ENCODE measurements at places on chromosomes 12 and 14. TPM values are rescaled to one million over a fixed set of nuclear protein-coding genes. Genes with fewer than 3 reads are reported as not detected.

- H3K4me1 ChIP-seq = no peaks in the 10 kb centered on the region
- no peak overlapping the region for H3K4me3 ChIP-seq
- H3K36me3 ChIP-seq = no peaks in the 10 kb centered on the region
- no peak overlapping the region for H3K27ac ChIP-seq
- DNase-seq = no peak
Measured at GRCh38 chr12:22255097-22255496, 79.4 kb downstream of the ST8SIA1 start.

Gene TOMM20L
- not detected for total RNA-seq

Gene GSC
- not detected for total RNA-seq

GRCh38 chr14:75298187-75298965 lies 19.7 kb downstream of the FOS start:
- H3K27ac ChIP-seq = peak overlapping the region; percentile 21
- H3K36me3 ChIP-seq = no peaks in the 10 kb centered on the region
- peak; percentile 47 for DNase-seq
- no peak overlapping the region for H3K4me3 ChIP-seq
- peaks cover 42% of the 10 kb centered on the region for H3K4me1 ChIP-seq

GRCh38 chr12:29700761-29701481 lies 82.8 kb downstream of the TMTC1 start:
- H3K27me3 ChIP-seq = no peaks in the 10 kb centered on the region
- no peak overlapping the region for H3K27ac ChIP-seq
- DNase-seq = no peak
- no peaks in the 10 kb centered on the region for H3K36me3 ChIP-seq

DNA sequence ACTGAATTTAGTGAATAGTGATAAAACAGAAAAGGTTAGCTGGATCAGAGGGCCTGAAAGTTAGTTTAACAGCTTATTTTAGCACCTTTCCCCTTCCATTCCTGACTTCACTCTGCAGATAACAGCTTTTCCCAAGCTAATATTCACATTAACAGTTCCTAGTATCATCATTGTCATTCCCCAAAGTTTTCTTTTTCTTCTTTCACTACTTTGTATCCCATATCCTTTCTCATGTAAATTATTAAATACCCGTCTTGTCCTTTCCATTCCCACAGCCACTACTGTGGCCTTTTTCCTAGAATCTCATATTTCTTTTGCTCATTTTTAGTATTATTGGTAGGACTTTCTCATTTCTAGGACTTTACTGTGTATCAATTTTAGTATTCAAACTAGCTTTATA lies 70.5 kb downstream of the SCFD1 start:
- no peak overlapping the region for H3K27ac ChIP-seq
- H3K36me3 ChIP-seq = no peaks in the 10 kb centered on the region
- DNase-seq = no peak
- no peaks in the 10 kb centered on the region for H3K4me1 ChIP-seq
- no peaks in the 10 kb centered on the region for H3K27me3 ChIP-seq

DNA sequence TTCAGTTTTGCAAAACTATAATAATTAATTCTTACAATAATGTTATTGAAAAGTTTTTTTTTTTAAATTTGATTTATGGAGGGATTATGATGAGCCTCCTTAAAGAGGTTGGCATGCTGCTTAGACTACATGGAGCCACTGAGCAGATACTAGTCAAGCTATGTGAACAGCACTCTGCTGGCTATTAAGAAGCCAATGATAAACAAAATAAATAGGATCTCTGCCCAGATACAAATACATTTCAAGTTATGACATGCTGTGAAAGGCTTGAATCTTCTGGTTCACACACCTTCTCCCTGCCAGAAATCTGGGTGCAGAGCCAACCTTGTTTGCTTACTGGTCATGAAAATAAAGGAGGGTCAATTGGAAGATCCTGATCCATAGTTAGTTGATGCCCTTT lies 107.4 kb upstream of the NAV3 start:
- H3K4me1 ChIP-seq = no peaks in the 10 kb centered on the region
- H3K4me3 ChIP-seq = no peak overlapping the region
- H3K36me3 ChIP-seq = no peaks in the 10 kb centered on the region
- no peak overlapping the region for H3K27ac ChIP-seq

Gene ARHGAP9
- total RNA-seq = not detected

DNA sequence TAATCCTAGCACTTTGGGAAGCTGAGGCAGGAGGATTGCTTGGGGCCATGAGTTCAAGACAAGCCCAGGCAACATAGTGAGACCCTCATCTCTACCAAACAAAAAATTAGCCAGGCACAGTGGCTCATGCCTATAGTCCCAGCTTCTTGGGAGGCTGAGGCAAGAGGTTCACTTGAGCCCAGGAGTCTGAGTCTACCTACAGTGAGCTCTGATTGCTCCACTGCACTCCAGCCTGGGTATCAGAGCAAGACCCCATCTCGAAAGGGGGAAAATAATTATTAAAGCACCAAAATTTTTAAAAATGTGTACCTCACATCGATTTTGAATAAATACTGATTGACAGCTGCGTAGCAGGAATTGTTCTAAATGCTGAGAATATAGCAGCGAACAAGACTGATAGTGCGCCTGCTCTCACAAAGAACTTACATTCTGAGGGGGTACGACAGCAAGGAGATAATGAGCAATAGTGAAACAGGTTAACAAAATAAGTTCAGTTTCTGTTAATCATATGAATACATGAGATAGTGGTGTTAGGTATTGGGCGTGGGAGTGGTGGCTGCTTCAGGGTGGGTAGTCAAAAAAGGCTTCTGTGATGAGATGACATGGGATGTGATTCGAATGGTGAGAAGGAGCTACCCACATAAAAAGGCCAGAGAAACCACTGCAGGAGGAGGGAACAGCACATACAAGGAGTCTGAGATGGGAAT lies 19.6 kb downstream of the HCFC2 start:
- no peaks in the 10 kb centered on the region for H3K4me1 ChIP-seq
- DNase-seq = no peak
- H3K4me3 ChIP-seq = no peak overlapping the region
- H3K27me3 ChIP-seq = no peaks in the 10 kb centered on the region
- no peak overlapping the region for H3K27ac ChIP-seq
- H3K36me3 ChIP-seq = no peaks in the 10 kb centered on the region

DNA sequence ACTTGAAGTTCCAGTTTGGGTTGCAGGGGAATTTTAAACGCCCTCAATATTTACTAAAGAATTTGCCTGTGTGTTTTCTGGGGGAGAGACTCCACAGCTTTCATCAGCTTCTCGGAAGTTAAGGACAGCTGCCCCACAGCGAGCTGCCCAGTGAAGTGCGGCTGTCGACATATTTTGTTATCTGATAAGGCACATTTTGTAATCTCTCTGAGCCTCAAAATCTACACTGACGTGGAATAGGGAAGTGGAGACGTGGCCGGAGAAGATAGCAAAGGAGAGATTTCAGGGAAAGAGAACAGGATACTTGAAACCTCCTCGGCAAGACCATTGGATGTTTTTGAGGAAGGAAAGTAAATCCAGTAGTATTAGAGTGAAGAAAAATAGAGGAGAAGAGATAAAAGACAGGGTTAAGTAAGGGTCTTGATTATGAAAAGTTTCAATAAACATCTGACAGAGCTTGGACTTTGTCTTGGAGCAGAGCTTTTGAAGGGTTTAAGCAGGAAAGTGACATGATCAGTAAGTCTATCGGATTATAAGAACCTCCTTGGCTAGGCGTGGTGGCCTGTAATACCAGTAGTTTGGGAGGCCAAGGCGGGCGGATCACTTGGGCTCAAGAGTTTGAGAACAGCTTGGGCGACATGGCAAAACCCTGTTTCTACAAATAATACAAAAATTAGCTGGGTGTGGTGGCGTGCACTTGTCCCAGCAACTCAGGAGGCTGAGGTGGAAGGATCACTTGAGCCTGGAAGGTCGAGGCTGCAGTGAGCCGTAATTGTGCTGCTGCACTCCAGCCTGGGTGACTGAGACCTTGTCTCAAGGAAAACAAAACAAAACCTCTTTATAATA lies 1.1 kb downstream of the POLR3B start:
- peak overlapping the region; percentile 95 for H3K27ac ChIP-seq
- H3K36me3 ChIP-seq = no peaks in the 10 kb centered on the region
- DNase-seq = peak; percentile 94
- peaks cover 30% of the 10 kb centered on the region for H3K4me1 ChIP-seq
- no peaks in the 10 kb centered on the region for H3K27me3 ChIP-seq
- H3K4me3 ChIP-seq = peak overlapping the region; percentile 66

GRCh38 chr12:5204271-5204670 lies 160.6 kb downstream of the KCNA5 start:
- no peaks in the 10 kb centered on the region for H3K4me1 ChIP-seq
- no peak overlapping the region for H3K27ac ChIP-seq
- peaks cover 10% of the 10 kb centered on the region for H3K27me3 ChIP-seq
- H3K36me3 ChIP-seq = no peaks in the 10 kb centered on the region
- DNase-seq = no peak
- no peak overlapping the region for H3K4me3 ChIP-seq

Gene FAM234B
- 7.3 TPM for total RNA-seq

DNA sequence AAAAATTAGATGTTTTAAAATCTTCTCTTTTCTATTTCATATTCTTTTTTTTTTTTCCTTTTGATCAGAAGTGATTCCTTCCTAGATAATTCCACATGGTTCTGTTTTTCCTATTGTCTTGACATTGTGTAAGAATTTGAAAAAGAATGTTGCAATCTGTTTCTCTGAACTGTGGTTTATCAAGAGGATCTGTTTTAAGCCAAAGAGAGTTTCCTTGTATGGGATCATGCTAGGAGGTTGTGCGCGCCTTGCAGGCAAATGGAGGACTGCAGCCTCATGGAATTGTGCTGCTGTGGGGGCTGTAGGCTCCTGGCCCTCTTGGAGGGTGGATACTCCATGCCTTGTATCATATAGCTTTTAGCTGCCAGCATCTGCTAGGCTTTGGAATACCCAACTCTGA lies 43.3 kb upstream of the MBIP start:
- no peak for DNase-seq
- no peaks in the 10 kb centered on the region for H3K4me1 ChIP-seq
- H3K36me3 ChIP-seq = no peaks in the 10 kb centered on the region
- no peak overlapping the region for H3K27ac ChIP-seq
- H3K4me3 ChIP-seq = no peak overlapping the region

DNA sequence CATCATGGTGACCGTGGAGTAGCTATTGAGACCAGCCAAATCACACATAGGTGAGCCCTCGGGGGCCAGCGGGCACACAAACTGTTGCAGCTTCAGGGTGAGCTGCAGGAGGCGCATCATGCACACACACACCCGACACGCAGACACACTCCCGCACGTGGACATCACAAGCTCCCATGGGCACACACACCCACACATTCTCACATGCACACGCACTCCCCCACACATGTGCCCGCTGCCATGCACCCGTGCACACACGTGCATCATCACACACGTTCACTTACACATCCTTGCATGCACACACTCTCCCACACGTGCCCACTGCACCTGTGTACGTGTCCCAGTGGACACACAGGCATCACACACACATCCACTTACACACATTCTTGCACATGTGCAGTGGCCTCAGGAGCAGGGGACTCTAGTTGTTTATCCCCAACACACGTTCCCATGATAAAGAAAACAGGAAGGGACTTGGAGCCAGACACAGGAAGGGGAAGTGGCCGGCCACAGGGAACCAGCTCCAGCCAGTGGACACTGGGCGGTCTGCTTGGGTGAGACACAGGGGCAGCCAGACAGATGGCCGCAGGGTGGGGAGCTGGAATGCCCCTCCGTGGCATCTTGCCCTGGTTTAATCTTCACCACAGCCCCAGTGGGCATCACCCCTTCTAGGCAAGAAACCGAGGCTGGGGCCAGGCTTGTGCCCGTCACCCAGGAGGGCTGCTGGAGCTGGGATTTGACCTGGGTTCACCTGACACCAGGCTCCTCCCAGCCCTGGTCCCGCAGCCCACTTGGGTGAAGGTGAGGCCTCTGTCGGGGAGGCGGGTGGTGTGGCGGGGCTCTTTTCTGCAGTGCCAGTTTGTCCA lies 49.7 kb downstream of the CYP46A1 start:
- DNase-seq = no peak
- H3K27ac ChIP-seq = no peak overlapping the region
- no peaks in the 10 kb centered on the region for H3K4me1 ChIP-seq
- no peaks in the 10 kb centered on the region for H3K36me3 ChIP-seq
- no peak overlapping the region for H3K4me3 ChIP-seq
- 0 out of 2 replicates have a peak, but pooled peaks cover 2% of the 10 kb centered on the region for H3K27me3 ChIP-seq

GRCh38 chr12:94618995-94619695 lies 31.2 kb downstream of the TMCC3 start:
- no peak overlapping the region for H3K4me3 ChIP-seq
- H3K27ac ChIP-seq = peak overlapping the region; percentile 91
- peak; percentile 63 for DNase-seq
- H3K27me3 ChIP-seq = no peaks in the 10 kb centered on the region
- H3K36me3 ChIP-seq = no peaks in the 10 kb centered on the region

Gene CMA1
- total RNA-seq = not detected

- no peaks in the 10 kb centered on the region for H3K27me3 ChIP-seq
- H3K4me3 ChIP-seq = no peak overlapping the region
- no peak overlapping the region for H3K27ac ChIP-seq
- DNase-seq = no peak
Measured at GRCh38 chr14:35992816-35993683, 166.9 kb downstream of the BRMS1L start.

Gene IKBIP
- 7.2 TPM for total RNA-seq

GRCh38 chr12:47725091-47725772 lies at the start of gene ENDOU:
TSS of gene ENDOU (minus strand) at chr12:47725490. CDS start at chr12:47725413, 77 bp downstream.
- H3K4me1 ChIP-seq = peaks cover 27% of the 10 kb centered on the region
- no peaks in the 10 kb centered on the region for H3K36me3 ChIP-seq
- H3K27me3 ChIP-seq = no peaks in the 10 kb centered on the region
- no peak within 1 kb of the TSS for H3K4me3 ChIP-seq
- DNase-seq = peak; percentile 54
- H3K27ac ChIP-seq = no peak within 1 kb of the TSS

GRCh38 chr14:103121121-103121845 lies 2.0 kb upstream of the TNFAIP2 start:
- peaks cover 60% of the 10 kb centered on the region for H3K4me1 ChIP-seq
- no peaks in the 10 kb centered on the region for H3K27me3 ChIP-seq
- no peak for DNase-seq
- peak overlapping the region; percentile 39 for H3K27ac ChIP-seq
- peaks cover 22% of the 10 kb centered on the region for H3K36me3 ChIP-seq

- H3K27me3 ChIP-seq = no peaks in the 10 kb centered on the region
- no peaks in the 10 kb centered on the region for H3K4me1 ChIP-seq
- no peak for DNase-seq
- no peaks in the 10 kb centered on the region for H3K36me3 ChIP-seq
- H3K4me3 ChIP-seq = no peak overlapping the region
Measured at GRCh38 chr12:10082117-10082874, 16.5 kb downstream of the CLEC1A start.

DNA sequence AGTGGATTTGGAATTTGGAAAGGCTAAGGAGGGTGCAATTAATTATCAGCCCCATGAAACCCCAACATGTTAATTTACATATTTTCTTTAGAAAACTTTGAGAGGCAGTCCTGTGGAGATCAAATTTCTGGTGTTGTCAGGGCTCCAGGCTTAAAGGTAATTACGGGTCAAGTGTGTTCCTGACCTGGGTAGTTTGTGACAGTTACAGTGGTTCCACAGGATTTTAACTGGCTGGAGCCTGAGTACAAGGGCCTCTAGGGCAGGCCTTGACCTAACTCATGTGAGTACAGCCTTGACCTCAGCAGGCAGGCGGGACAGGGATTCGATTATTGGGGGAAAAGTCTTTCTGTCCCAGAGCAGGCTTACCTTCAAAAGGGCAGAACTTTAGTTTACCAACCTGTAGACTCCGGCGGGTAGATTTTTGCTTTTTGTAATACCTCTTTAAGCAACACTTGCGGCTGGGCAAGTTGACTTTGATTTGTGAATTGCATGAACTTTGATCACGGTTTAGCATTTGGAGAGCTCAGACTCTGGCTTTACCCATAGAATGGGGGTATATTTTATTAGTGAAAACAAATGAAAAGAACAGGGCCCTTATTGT lies 8.4 kb upstream of the PPTC7 start:
- H3K27ac ChIP-seq = peak overlapping the region; percentile 33
- DNase-seq = no peak

GRCh38 chr14:89327771-89328212 lies 89.2 kb downstream of the FOXN3 start:
- no peaks in the 10 kb centered on the region for H3K36me3 ChIP-seq
- H3K4me1 ChIP-seq = no peaks in the 10 kb centered on the region
- no peak overlapping the region for H3K27ac ChIP-seq

All from PC-9 (cell line).